ENCODE measurements at places on chromosomes 12 and 14. TPM values are rescaled to one million over a fixed set of nuclear protein-coding genes. Genes with fewer than 3 reads are reported as not detected.

Gene ST8SIA1
- total RNA-seq, result 0.28 TPM

GRCh38 chr12:52825961-52826360, 8.2 kb downstream of the KRT79 start:
- no peak for DNase-seq
- H3K27me3 ChIP-seq, result peaks cover 4% of the 10 kb centered on the region
- peaks cover 10% of the 10 kb centered on the region for H3K4me1 ChIP-seq
- no peak overlapping the region for H3K27ac ChIP-seq
- no peak overlapping the region for H3K4me3 ChIP-seq

- DNase-seq, result no peak
- no peaks in the 10 kb centered on the region for H3K4me1 ChIP-seq
- no peaks in the 10 kb centered on the region for H3K36me3 ChIP-seq
- no peaks in the 10 kb centered on the region for H3K27me3 ChIP-seq
These were observed 235.8 kb downstream of the KSR2 start for GRCh38 chr12:117732761-117733548.

Gene CD69
- total RNA-seq, result 111 TPM

Gene IGF1
- 1.1 TPM for total RNA-seq

Gene TAS2R19
- total RNA-seq, result 3.9 TPM

Gene RNASE7
- not detected for total RNA-seq

GRCh38 chr12:25388183-25388582, 137.5 kb upstream of the KRAS start:
- peak; percentile 88 for DNase-seq
- peaks cover 3% of the 10 kb centered on the region for H3K27me3 ChIP-seq
- no peaks in the 10 kb centered on the region for H3K36me3 ChIP-seq
- H3K27ac ChIP-seq, result peak overlapping the region; percentile 85
- peak overlapping the region; percentile 92 for H3K4me3 ChIP-seq

Gene OR4N2
- total RNA-seq, result not detected

- H3K27ac ChIP-seq, result no peak overlapping the region
- DNase-seq, result no peak
- peaks cover 33% of the 10 kb centered on the region for H3K27me3 ChIP-seq
These were observed 34.5 kb upstream of the PLEK2 start for GRCh38 chr14:67446371-67447032.

- no peak overlapping the region for H3K4me3 ChIP-seq
- H3K27ac ChIP-seq, result no peak overlapping the region
- H3K27me3 ChIP-seq, result no peaks in the 10 kb centered on the region
These were observed 299.8 kb upstream of the PRKD1 start for GRCh38 chr14:30227436-30227835.

GRCh38 chr12:11927286-11927935, 143.3 kb upstream of the BCL2L14 start:
- no peak overlapping the region for H3K27ac ChIP-seq
- H3K4me1 ChIP-seq, result peaks cover 15% of the 10 kb centered on the region
- H3K4me3 ChIP-seq, result no peak overlapping the region

DNA sequence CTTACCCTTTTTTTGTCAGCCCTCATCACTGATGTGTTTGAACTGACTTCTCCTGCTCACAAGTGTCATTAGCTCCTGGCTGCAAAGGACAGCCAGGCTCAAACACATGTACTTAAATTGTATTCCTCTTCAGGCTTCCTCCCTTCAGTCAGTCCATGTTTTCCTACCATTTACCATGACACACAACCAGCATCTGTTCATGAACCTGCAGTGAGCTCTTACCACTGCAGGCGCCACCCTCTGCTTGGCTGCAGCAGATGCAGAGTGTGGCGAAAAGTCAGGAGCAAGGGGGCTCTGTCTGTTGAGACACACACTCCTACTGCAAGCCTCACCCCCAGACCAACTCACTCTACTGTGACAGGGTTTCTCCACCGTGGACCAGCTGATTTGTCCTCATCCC, 70.2 kb downstream of the TSPAN11 start:
- H3K27ac ChIP-seq, result no peak overlapping the region
- H3K27me3 ChIP-seq, result no peaks in the 10 kb centered on the region
- no peaks in the 10 kb centered on the region for H3K4me1 ChIP-seq
- no peak for DNase-seq

- no peaks in the 10 kb centered on the region for H3K36me3 ChIP-seq
- peaks cover 2% of the 10 kb centered on the region for H3K27me3 ChIP-seq
- DNase-seq, result no peak
- no peak overlapping the region for H3K27ac ChIP-seq
- H3K4me3 ChIP-seq, result no peak overlapping the region
These were observed 36.7 kb upstream of the TMEM233 start for GRCh38 chr12:119556854-119557253.

DNA sequence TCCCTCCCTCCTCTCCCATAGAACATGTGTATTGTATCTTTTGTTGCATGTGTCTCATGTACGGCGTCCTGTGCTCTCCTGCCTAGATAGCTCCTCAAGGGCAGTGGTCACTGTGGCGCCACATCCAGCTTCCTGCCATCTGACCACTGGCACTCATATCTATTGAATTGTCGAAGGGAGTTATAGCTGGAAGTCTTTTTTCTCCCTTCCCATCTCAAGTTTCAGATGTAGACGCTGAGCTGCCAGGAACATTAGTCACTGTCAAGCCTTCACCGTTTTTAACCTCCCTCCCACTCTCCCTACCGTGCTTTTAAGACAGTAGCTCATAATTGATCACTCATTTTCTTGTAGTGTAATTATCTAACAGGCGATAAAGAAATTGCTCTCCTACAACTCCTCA, 33.0 kb downstream of the MTHFD1 start:
- H3K27me3 ChIP-seq, result no peaks in the 10 kb centered on the region
- no peak for DNase-seq
- peaks cover 77% of the 10 kb centered on the region for H3K36me3 ChIP-seq
- H3K4me1 ChIP-seq, result peaks cover 21% of the 10 kb centered on the region
- no peak overlapping the region for H3K4me3 ChIP-seq
- H3K27ac ChIP-seq, result no peak overlapping the region

Gene EFCAB11
- total RNA-seq, result 6.8 TPM

DNA sequence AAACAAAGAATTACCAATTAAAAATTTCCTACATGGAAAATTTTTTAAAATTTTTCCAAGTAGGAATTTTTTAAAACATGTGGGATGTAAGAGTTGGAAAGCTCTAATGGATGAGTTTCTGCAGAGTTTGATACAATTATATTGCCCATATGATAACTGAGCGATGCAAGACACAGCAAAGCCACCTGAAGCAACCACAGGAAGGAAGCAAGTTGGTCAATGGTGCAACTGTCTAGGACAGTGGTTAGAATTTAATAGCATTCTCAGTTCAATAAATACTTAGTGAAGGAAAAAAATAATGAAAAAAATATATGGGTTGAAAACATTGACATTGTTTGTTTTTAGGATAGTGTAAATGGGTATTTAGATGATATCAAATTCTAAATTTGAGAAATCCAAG, 178.6 kb upstream of the GARIN2 start:
- H3K4me3 ChIP-seq, result no peak overlapping the region
- no peaks in the 10 kb centered on the region for H3K27me3 ChIP-seq
- no peaks in the 10 kb centered on the region for H3K4me1 ChIP-seq
- no peak overlapping the region for H3K27ac ChIP-seq
- DNase-seq, result no peak
- no peaks in the 10 kb centered on the region for H3K36me3 ChIP-seq

- no peaks in the 10 kb centered on the region for H3K27me3 ChIP-seq
- H3K4me1 ChIP-seq, result no peaks in the 10 kb centered on the region
- no peaks in the 10 kb centered on the region for H3K36me3 ChIP-seq
- no peak for DNase-seq
- H3K4me3 ChIP-seq, result no peak overlapping the region
These were observed 144.0 kb downstream of the NAV3 start for GRCh38 chr12:77974645-77975044.

Gene KRT78
- total RNA-seq, result not detected

Gene GALNT16
- total RNA-seq, result not detected

- H3K27ac ChIP-seq, result no peak overlapping the region
- H3K27me3 ChIP-seq, result no peaks in the 10 kb centered on the region
- no peak for DNase-seq
- no peaks in the 10 kb centered on the region for H3K36me3 ChIP-seq
These were observed 264.0 kb downstream of the EGLN3 start for GRCh38 chr14:33686856-33687255.

DNA sequence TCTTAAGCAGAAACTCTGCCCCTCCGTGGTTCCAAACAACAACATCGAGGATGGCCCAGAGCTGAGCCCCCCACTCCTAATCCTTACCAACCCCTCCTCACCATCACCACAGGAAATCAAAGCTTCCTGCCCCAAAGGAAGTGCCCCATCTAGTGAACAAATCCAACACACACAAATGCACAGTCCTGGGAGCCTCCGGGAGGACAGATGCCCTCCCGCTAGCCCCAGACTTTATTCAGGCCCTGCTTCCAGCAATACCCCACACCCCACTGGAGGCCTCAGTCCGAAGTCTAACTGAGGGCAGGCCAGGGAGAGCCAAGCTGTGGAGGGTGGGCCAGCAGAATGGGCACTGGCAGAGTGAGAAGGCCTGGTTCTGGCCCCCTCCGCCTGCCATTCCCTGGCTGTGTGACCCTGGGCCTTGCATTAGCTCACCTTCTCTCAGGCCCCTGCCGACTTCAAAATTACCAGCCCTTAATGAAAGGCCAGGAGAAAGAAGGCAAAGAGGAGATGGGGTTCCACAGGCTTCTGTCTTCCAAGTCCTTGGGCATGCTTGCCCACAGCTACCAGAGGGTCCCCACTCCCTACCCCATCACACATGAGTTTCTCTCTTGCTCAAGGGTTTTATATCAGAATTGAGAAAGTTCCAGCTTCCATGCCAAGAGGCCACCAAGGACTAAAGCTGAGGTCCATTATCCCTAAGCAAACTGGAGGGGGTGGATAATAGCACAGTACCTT, 2.3 kb downstream of the HDAC7 start:
- peak overlapping the region; percentile 88 for H3K4me3 ChIP-seq
- DNase-seq, result peak; percentile 79
- peaks cover 63% of the 10 kb centered on the region for H3K36me3 ChIP-seq
- peaks cover 66% of the 10 kb centered on the region for H3K4me1 ChIP-seq
- H3K27me3 ChIP-seq, result no peaks in the 10 kb centered on the region
- peak overlapping the region; percentile 99 for H3K27ac ChIP-seq

Gene PLEKHD1
- total RNA-seq, result 0.12 TPM

Gene B4GALNT3
- 6.6 TPM for total RNA-seq

DNA sequence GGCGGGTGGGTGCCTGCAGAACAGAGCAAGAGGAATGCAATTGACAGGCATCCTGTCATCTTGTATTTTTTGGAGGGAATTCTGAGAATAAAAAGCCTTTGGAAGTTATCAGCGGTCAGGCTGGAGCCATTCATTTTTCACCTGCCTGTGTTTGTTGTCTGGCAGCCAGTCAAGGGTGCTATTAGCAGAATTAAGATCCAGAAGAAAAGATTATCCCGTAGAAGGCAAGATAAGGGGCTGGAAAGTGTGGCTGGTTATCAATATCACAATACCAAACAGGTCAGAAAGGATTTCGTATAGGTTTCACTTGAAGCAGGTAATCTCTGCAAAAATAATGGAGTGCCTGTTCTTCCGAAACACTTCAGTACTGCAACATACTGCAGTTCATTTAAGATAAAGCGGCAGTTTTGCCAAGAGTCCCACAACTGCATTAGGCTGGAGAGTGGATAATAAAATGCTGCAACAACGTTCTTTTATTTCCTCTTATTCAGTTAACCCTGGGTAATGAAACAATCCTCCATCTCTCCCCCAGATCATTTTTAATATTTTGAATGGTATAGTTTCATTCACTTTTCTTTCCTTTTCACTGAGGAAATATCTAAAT, 171.2 kb upstream of the CDKN3 start:
- H3K4me1 ChIP-seq, result no peaks in the 10 kb centered on the region
- no peaks in the 10 kb centered on the region for H3K36me3 ChIP-seq
- no peak overlapping the region for H3K4me3 ChIP-seq
- no peak for DNase-seq

- no peaks in the 10 kb centered on the region for H3K36me3 ChIP-seq
- no peaks in the 10 kb centered on the region for H3K4me1 ChIP-seq
- no peak overlapping the region for H3K27ac ChIP-seq
- no peaks in the 10 kb centered on the region for H3K27me3 ChIP-seq
- H3K4me3 ChIP-seq, result no peak overlapping the region
These were observed 466.4 kb downstream of the NPAS3 start for GRCh38 chr14:33404964-33405574.

GRCh38 chr12:21428241-21428640, 9.2 kb upstream of the PYROXD1 start:
- no peak overlapping the region for H3K27ac ChIP-seq
- no peaks in the 10 kb centered on the region for H3K36me3 ChIP-seq
- H3K4me1 ChIP-seq, result no peaks in the 10 kb centered on the region
- DNase-seq, result no peak

Gene RPGRIP1
- total RNA-seq, result not detected

DNA sequence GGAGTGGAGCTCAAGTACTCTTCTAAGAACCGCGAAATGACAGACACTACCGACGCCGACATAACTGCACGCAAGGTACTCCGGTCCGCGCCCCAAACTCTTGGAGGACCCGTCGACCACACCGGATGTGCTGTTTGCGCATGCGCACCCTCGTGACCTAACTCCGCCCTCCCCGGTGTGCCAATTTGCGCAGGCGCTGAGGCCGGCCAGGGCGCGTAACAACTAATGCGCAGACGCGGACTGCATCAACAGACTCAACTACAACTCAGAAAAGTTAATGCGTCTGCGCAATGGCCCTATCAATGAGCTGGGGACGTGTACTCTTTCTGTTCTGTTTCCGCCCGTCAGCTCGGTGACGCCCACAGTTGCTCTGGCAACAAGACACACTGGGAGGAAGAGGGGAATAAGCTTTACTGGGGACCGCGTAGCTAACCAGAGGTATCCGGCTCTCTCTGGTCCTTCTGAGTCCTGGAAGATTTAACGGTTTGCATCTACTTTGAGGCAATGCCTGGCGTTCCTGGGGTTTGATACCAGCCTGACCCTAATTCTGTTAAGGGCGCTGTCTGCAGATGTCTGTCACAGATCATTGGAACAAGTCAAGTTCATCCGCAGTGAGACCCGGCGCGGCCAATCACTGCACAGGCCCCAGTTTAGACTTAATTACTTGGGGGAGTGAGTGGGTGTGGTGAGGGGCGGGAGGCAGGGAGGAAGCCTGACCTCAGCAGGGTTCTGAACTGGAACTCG, at the start of gene DAD1:
Gene DAD1, minus strand, starts transcription at position 129 of the 744 bp plus-strand sequence. Its CDS starts 67 bp downstream, at position 62.
- peaks cover 10% of the 10 kb centered on the region for H3K27me3 ChIP-seq
- H3K36me3 ChIP-seq, result peaks cover 29% of the 10 kb centered on the region
- H3K4me1 ChIP-seq, result peaks cover 49% of the 10 kb centered on the region
- H3K4me3 ChIP-seq, result peak within 1 kb of the TSS; percentile 87

Gene SIX4
- 0.23 TPM for total RNA-seq

Gene LPAR5
- 3.3 TPM for total RNA-seq
